Stomach (tissue), 19 donors: ENCODE measurements at places on chromosomes 5 and 9.

GRCh38 chr5:145568581-145568980 lies 266.6 kb downstream of the PRELID2 start:
- DNase-seq: no peak
- H3K36me3 ChIP-seq: no peaks in the 10 kb centered on the region
- no peaks in the 10 kb centered on the region for H3K27me3 ChIP-seq

GRCh38 chr9:87346061-87346665 lies 151.5 kb upstream of the DAPK1 start:
- no peak overlapping the region for H3K27ac ChIP-seq
- no peaks in the 10 kb centered on the region for H3K36me3 ChIP-seq
- no peaks in the 10 kb centered on the region for H3K4me1 ChIP-seq
- no peak for DNase-seq

GRCh38 chr5:119541716-119542115 lies 87.6 kb upstream of the FAM170A start:
- H3K27ac ChIP-seq: no peak overlapping the region
- no peak for DNase-seq
- H3K4me3 ChIP-seq: no peak overlapping the region
- H3K4me1 ChIP-seq: no peaks in the 10 kb centered on the region

DNA sequence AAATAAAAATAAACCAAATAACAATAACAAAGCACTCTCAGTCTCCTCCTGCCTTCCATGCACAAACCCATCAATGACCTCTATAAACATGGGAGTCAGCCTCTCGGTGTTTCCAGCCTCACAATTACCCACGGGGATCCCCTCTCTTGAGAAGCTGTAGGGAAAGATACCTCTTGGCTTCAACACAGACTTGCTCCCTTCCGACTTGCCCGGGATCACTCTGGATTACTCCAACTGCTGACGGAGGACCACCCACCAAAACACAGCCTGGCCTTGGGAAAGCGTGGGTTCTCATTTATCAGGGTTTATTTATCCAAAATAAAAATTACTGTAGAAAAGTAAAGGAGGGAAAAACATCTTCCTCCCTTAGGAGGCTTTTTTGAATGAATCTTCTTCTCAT lies 11.5 kb upstream of the NKX2-5 start:
- no peak overlapping the region for H3K4me3 ChIP-seq
- no peaks in the 10 kb centered on the region for H3K36me3 ChIP-seq
- H3K27me3 ChIP-seq: peaks cover 24% of the 10 kb centered on the region

DNA sequence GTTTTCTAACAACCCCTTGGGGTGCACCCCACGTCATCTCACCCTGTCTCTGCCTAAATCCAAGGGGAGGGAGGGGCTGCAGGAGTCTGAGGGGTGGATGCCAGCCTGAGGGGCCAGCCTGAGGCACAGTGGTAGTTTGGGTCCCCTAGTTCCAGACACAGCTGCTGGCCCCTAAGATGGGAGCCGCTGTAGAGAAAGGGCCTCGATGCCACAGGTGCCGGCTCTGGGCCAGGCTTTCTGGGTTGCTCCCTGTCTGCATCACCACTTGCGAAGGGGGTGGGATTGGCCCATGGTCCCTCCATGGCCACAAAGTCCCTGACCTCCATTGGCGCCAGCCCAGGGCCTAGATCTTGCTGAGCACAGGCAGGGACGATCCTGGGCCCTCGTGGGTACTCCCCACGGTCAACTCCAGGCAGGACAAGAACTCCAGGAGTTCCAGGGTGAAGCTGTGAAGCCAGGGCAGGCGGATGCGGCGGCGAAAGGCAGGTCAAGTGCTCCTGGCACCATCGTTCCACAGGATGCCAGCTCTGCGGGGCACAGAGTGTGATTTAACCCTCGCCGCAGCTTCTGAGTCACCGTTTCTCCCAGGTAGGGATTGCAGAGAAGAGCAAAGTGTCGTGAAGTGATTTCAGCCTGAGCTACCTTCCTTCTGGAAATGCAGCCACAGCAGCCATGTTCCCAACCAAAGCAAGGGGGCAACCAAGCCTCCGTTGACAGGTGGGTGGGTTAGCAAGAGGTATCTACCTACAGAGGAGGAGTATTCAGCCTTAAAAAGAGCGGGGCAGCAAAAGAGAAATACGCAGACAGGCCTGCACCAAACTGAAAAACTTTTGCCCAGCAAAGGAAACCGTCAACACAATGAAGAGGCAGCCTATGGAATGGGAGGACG lies 41.6 kb upstream of the EXOC3 start:
- no peaks in the 10 kb centered on the region for H3K36me3 ChIP-seq
- no peak for DNase-seq
- no peak overlapping the region for H3K4me3 ChIP-seq
- H3K27me3 ChIP-seq: no peaks in the 10 kb centered on the region
- peaks cover 10% of the 10 kb centered on the region for H3K4me1 ChIP-seq
